ENCODE measurements at places on chromosomes 7 and 10.

GRCh38 chr10:122630526-122630925 is 69.1 kb downstream of the C10orf120 start:
- DNase-seq, result no peak

- DNase-seq, result no peak
Measured at GRCh38 chr10:93757136-93757535, 600 bp upstream of the LGI1 start.

DNA sequence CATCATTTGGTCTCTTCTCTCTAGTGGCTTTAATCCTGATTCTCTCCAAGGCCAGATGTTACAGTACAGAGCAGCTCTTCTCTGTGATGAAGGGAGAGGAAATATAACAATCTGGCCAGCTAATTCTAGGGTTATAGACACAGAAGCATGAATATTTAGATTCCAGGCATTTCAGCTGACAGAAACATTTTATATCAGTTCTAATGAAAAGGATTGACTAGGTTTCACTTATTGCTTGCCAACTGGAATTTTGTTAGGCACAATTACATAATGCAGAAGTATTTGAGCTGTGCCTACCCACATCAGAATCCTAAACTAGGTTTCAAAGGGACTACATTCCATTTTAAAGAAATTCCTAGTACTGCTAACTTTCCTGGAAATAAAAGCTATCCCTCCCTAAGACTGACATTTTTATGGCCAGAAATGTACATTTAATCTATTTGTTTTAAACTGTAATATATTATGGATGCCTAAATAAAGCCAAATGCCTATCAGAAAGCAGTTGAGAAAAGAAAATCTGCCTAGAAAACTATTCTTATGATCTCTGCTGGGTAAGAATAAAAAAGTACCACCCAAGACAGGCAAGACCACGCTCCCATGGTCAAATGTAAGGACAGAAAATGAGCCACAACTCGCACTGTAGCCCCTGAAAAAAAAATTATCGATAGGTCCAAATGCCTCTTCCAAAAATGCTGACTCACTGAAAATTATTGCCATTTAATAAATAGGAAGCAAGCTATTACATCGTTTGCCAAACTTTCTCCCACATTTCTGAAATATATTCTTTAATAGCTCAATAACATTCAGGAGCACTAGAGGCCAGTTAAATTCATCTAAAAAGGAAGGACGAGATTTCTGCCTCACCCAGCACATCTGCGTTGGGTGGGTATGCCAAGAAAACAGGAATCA is 498.1 kb downstream of the KCNMA1 start:
- DNase-seq, result no peak

DNA sequence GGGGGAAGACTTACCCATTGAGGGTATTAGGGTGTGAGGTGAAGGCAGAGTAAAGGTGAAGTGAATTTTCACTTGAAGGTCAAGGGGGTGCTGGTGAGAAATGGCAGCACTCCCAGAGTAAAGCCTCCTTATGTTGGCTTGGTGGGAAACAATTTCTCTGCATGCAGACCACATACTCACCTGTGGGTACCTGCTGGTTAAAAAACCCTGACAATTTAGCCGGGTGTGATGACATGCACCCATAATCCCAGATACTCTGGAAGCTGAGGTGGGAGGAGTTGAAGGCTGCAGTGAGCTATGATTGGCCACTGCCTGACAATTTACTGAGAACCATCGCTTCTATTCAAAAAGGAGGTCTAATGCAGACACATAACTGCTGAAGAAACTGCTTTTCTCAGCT is 5.5 kb downstream of the DNAJB9 start:
- DNase-seq, result no peak

DNA sequence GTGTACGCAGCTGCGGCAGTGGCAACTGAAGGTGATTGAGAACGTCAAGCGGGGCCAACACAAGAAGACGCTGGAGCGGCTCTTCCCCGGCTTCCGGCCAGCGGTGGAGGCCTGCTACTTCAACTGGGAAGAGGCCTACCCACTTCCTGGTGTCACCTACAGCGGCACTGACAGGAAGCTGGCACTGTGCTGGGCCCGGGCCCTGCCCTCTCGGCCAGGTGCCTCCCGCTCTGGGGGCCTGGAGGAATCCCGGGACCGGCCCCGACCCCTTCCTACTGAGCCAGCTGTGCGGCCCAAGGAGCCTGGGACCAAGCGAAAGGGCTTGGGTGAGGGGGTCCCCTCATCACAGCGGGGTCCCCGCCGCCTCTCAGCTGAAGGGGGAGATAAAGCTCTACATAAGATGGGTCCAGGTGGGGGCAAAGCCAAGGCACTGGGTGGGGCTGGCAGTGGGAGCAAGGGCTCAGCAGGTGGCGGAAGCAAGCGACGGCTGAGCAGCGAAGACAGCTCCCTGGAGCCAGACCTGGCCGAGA is 6.5 kb downstream of the ZSWIM8 start:
- DNase-seq, result no peak

GRCh38 chr10:22682237-22683139 is 31.9 kb downstream of the PIP4K2A start:
- peak; percentile 57 for DNase-seq

- DNase-seq, result no peak
Measured at GRCh38 chr7:72706521-72706920, 121.5 kb downstream of the TYW1B start.

DNA sequence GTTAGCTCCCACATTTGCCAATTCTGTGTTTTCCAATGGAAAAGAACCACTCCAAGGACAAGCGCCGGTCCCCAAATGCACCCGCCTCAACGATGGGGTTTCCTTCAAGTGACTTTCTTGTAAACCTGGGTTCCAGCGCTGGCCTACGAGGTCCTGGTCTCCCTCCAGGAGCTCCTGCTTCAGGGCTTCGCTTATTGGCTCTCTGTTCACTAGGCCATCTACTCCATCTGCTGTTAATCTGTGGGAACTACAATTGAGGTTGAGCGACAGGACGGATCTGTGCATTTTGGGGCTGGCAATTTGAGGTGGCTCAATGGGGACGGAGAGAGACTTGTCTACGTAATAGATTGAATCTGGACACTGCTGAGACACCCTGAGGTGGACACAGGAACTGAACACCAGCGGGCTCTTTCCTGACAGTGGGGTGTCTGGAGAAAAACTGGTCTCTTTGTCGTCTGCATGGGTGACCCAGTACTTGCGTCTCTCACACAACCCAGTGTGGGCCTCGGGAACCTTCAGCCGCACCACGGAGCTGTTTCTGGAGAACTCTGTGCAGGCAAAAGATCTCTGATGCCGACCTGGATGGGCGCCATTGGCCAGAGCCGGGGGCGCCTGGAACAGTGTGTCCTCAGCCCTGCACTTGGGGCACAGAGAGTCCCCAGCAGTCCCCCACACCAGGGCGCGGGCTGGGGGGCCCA is 115.9 kb upstream of the ADAM12 start:
- DNase-seq, result no peak

GRCh38 chr10:92727550-92727949 is 37.8 kb downstream of the HHEX start:
- no peak for DNase-seq

DNA sequence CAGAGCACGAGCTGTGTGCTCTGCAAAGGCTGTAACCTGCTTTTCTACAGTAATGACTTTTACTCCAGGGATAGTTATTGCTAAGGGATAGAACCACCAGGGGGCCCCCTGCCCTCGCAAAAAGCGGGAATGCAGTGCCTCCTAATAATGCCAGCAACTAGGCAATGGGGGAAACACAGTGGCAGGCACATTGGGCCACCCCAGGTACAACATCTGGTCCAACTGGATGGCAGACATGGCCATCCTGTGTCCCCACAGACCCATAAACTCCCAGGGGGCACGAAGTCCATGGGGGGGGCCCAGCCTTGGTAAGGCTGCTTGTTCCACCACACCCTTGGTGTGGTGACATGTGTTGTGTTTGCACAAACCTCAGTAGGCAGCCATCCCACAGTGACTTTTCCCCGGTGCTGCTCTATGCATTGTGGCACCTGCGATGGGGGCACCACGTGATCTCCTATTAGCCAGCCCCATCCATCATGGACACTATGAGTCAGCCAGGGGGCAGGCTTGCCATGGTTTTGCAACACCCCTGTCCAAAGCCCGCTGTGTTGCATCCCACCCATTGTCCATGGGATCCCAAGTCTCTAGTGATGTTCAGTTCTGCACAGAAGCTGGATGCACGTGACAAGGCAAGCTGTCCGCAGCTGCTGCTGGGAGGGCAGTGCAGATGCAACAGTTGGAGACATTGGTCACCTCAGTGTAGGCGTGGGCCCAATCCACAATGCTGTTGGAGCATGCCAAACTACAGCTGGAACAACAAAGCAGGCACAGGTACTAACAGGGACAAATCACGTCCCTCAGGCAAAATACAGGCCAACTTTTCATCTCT is 84.0 kb downstream of the ANLN start:
- no peak for DNase-seq

DNA sequence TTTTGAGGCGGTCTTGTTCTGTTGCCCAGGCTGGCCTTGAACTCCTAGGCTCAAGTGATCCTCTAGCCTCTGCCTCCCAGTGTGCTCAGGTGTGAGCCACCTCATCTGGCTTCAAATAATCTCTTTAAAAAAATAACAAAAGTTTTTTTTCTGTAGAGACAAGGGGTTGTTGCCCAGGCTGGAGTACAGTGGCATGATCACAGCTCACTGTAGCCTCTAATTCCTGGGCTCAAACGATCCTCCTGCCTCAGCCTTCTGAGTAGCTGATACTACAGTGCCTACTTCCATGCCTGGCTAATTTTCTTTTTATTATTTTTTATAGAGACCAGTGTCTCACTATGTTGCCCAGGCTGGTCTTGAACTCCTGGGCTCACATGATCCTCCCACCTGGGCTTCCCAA is 11.7 kb downstream of the FOXK1 start:
- no peak for DNase-seq

DNA sequence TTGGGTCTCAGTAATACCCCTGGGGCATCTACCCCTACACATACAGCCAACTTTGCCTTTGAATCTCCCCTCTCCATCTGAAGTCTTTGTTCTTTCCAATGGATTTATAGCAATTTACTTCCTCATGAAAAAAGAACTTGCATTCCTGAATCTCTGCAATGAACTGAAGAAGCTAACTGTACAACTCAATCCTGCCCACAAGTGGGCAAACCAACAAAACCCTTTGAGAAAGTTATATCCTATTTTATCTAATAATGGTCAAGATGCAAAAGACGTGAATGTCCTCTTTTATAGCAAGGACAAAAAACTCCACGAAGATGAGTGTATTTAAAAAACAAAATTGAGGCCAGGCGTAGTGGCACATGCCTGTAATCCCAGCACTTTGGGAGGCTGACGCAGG is 991.3 kb downstream of the LRMDA start:
- no peak for DNase-seq

GRCh38 chr7:50584793-50585408 is 19.7 kb upstream of the DDC start:
- DNase-seq, result no peak

GRCh38 chr10:2392145-2392812 is 655.0 kb upstream of the ADARB2 start:
- no peak for DNase-seq

DNA sequence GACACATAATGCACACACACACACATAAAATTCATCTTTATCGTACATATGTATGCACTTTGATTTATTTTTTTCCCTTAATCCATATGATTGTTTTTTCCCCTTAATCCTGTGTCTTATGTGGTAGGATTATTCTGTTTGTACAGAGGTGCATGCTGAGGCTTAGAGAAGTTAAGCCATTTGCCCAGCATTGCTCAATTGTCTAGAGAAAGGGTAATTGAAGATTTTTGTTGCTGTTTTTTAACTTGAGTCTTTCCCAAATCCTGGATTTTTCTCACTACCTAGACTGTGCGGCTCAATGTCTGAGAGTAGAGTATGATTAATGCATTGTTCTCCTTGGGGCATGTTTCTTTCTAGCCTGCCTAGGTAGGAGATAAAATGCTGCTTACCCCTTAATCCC is 35.0 kb downstream of the WBP1L start:
- DNase-seq, result no peak

DNA sequence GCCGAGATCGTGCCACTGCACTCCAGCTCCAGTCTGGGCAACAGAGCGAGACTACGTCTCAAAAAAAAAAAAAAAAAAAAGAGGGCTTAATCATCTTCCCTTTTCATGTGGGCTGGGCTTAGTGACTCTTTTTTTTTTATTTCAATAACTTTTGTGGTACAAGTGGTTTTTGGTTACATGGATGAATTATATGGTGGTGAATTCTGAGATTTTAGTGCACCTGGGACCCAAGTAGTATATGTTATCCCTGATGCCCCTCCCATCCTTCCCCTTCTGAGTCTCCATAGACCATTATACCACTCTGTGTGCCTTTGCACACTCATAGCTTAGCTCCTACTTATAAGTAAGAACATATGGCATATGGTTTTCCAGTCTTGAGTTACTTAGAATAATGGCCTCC is 4.8 kb upstream of the ADAM12 start:
- DNase-seq, result no peak

- DNase-seq, result no peak
Measured at GRCh38 chr7:47479821-47480575, 101.9 kb downstream of the TNS3 start.

DNA sequence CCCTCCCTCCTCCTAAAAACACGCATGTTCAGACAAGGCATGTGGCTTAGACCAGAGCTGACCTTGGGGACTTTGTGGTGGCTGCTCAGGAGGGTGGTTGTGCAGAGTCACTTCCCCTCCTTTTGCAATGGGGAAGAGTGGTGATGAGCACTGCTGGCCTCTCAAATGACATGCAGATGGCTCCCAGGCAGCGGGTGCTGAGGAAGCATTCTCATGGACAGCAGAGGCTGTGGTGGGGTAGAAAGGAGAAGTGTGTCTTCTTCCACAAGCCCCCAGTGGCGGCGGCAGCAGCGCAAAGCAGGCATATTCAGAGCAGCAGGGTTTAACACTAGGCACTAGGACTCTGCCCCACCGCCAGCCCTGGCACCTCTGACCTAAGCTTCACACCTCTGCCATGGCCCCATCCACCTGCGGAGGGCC is 105.9 kb upstream of the ANLN start:
- DNase-seq, result no peak

- DNase-seq, result peak; percentile 75
Measured at GRCh38 chr10:110354322-110354766, 49.6 kb upstream of the SMNDC1 start.

DNA sequence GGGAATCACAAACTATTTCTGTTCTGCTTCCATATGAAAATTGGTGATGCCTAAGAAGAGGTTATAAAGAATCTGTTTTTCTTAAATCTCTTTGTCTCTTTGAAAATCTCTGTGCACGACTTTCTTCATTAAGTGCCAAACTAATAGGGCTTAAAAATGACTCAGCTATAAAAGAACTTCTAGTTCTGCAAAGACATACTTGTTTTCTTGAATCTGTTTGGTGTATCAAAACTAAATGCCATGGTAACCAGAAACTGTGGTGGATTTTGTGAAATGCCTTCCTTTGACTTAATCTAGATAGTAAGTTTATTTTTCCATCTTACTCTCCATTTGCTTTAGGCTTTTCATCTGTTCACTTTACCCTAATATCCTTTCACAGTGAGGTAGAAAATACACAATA is 417.8 kb downstream of the PARD3 start:
- DNase-seq, result no peak

DNA sequence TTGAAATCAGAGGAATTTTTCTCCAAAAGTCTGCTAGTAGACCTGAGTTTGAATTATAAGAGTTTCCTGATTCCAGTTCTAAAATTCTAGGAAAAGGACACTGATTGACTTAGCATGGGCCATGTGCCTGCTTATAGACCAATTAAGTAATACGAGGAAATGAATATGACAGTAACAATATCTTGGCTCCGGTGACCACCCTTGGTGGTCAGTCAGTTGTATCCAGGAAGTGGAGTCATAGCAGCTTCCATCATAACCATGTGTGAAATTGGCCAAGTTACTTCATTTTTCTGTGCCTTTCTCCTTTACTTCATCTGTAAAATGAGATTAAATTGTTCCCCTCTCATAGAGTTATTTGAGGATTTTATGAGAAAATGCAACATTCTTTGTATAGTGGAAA is 66.9 kb downstream of the MTPAP start:
- DNase-seq, result no peak

- DNase-seq, result no peak
Measured at GRCh38 chr7:64555046-64555445, 7.8 kb downstream of the ZNF680 start.

Data from naive thymus-derived CD4-positive, alpha-beta T cell (primary cell).